Smooth muscle cell of trachea (primary cell): ENCODE measurements at places on chromosomes 11 and 22. TPM values are rescaled to one million over a fixed set of nuclear protein-coding genes. Genes with fewer than 3 reads are reported as not detected.

WNT7B gene
- total RNA-seq = 0.17 TPM in 1 of 2 replicates, not detected in the other

FOLR3 gene
- 1.3 and 1.8 TPM in 2 replicates for total RNA-seq

BTBD18 gene
- not detected in 2 replicates for total RNA-seq

LRRC55 gene
- not detected in 2 replicates for total RNA-seq

TCP11L1 gene
- total RNA-seq = 22.5 and 28.9 TPM in 2 replicates

MTMR3 gene
- total RNA-seq = 38.7 and 39.0 TPM in 2 replicates

SMC1B gene
- not detected in 2 replicates for total RNA-seq

OR4A47 gene
- total RNA-seq = not detected in 2 replicates

ATM gene
- 108 TPM in 2 replicates for total RNA-seq

MIOX gene
- total RNA-seq = 0.15 TPM in 1 of 2 replicates, not detected in the other

RNF141 gene
- total RNA-seq = 30.6 and 40.0 TPM in 2 replicates

KREMEN1 gene
- total RNA-seq = 8.3 and 13.9 TPM in 2 replicates

HBG2 gene
- not detected in 2 replicates for total RNA-seq

ADM2 gene
- total RNA-seq = 0.87 and 2.3 TPM in 2 replicates

TSPAN18 gene
- not detected in 2 replicates for total RNA-seq

HTR3A gene
- total RNA-seq = not detected in 2 replicates

DCHS1 gene
- 24.4 and 39.2 TPM in 2 replicates for total RNA-seq

SHISA8 gene
- not detected in 2 replicates for total RNA-seq

LIF gene
- 10.6 and 40.4 TPM in 2 replicates for total RNA-seq

TP53I11 gene
- total RNA-seq = 40.1 and 103 TPM in 2 replicates

SAA1 gene
- total RNA-seq = not detected in 2 replicates

RTN4RL2 gene
- 0.33 TPM in 1 of 2 replicates, not detected in the other for total RNA-seq

SMIM35 gene
- not detected in 2 replicates for total RNA-seq

CCDC90B gene
- total RNA-seq = 58.7 and 76.1 TPM in 2 replicates

TLCD5 gene
- total RNA-seq = 9.4 and 10.0 TPM in 2 replicates

PDHX gene
- total RNA-seq = 35.6 and 46.1 TPM in 2 replicates

APOA5 gene
- total RNA-seq = not detected in 2 replicates

NAALAD2 gene
- 2.0 and 2.5 TPM in 2 replicates for total RNA-seq

OAF gene
- total RNA-seq = 51.2 and 139 TPM in 2 replicates

SAA4 gene
- total RNA-seq = not detected in 2 replicates

MUC2 gene
- not detected in 2 replicates for total RNA-seq

LINC01488 gene
- total RNA-seq = not detected in 2 replicates

TEX12 gene
- total RNA-seq = 0.15 TPM in 1 of 2 replicates, not detected in the other

HBB gene
- total RNA-seq = not detected in 2 replicates

OR52L1 gene
- total RNA-seq = not detected in 2 replicates

ADM gene
- total RNA-seq = 569 and 1,122 TPM in 2 replicates

POU2AF2 gene
- total RNA-seq = not detected in 2 replicates

UBASH3B gene
- 9.0 and 13.9 TPM in 2 replicates for total RNA-seq

TRIM44 gene
- 12.5 and 24.8 TPM in 2 replicates for total RNA-seq

FGF19 gene
- total RNA-seq = not detected in 2 replicates

OR51B2 gene
- total RNA-seq = not detected in 2 replicates

TBX1 gene
- total RNA-seq = 0.17 and 0.44 TPM in 2 replicates

BBOX1 gene
- not detected in 2 replicates for total RNA-seq

ZNRF3 gene
- 3.5 and 6.1 TPM in 2 replicates for total RNA-seq

CCDC116 gene
- total RNA-seq = 0.15 and 0.17 TPM in 2 replicates

LRRC75B gene
- 5.5 and 13.9 TPM in 2 replicates for total RNA-seq

KDELR3 gene
- 135 and 173 TPM in 2 replicates for total RNA-seq

CASP1 gene
- 26.6 and 40.7 TPM in 2 replicates for total RNA-seq

DCUN1D5 gene
- 47.3 and 60.7 TPM in 2 replicates for total RNA-seq

C11orf91 gene
- 0.33 TPM in 1 of 2 replicates, not detected in the other for total RNA-seq

OR51I1 gene
- total RNA-seq = not detected in 2 replicates

ANKK1 gene
- 0.15 and 0.17 TPM in 2 replicates for total RNA-seq

SPTBN2 gene
- 1.2 and 2.6 TPM in 2 replicates for total RNA-seq

NXPE4 gene
- total RNA-seq = not detected in 2 replicates
